ENCODE measurements at places on chromosomes 6 and 20.

GRCh38 chr20:37757550-37757949, 63.7 kb downstream of the CTNNBL1 start:
- no peak for DNase-seq

GRCh38 chr20:37346535-37347346, 801 bp downstream of the SRC start:
- no peak for DNase-seq

DNA sequence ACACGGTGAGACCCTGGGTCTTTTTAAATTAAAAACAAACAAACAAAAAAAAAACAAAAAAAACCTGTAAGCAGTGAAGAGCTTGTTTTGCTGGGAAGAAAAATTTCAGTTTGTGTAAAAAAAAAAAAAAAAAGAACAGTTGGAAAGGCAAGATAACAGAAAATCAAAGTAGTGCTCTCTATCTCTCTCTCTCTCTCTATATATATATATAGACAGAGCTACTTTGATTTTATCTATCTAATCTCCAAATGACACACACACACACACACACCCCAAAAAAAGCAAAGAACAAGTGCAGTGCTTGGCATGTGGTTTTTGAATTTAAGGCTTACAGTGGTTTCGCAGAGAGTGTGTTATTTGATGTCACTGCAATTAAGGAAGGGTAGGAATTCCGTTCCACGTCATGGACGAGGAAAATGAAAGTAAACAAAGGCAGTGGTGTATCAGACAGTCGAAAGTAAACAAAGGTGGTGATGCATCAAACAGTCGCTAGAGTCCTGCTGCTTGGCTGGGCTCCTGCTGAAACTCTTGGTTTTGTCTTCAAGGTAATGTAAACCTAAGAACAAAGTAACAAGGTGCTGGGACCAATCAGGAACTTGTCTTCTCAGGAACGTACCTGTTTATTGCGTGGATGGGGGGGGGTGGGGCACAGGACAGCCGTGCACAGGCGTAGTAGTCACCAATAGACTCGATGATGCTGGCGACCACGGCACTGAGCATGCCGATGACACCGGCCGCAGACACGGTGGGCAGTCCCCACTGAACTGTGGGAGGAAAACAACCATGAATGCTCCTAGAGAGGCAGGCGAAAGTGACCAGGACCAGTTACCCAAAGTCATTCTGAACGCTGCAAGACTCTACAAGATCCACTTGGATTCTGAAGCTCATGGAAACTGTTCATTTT, 131.8 kb downstream of the SLC23A2 start:
- DNase-seq: no peak

DNA sequence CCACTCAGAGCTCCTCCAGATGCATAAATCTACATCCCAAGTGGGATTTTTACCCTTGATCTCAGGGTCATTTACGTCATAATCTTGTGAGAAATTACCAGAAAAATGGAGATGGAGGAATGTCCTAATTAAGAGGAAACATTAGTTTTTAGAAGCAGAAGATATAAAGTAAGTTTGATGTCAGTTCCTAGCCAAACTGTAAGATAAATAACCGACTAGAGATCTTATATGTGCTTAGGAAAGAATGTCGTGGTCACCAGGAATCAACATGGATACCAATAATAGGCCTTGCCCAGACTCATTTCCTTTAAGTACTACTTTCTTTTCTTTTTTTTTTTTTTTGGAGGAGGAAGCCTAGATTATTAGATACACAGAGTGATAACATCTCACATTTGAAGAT, 186.9 kb downstream of the UTRN start:
- no peak for DNase-seq

- DNase-seq: no peak
Measured at GRCh38 chr6:34688956-34689355, 7.6 kb downstream of the ILRUN start.

GRCh38 chr6:54291738-54292137, 16.5 kb upstream of the TINAG start:
- DNase-seq: no peak

DNA sequence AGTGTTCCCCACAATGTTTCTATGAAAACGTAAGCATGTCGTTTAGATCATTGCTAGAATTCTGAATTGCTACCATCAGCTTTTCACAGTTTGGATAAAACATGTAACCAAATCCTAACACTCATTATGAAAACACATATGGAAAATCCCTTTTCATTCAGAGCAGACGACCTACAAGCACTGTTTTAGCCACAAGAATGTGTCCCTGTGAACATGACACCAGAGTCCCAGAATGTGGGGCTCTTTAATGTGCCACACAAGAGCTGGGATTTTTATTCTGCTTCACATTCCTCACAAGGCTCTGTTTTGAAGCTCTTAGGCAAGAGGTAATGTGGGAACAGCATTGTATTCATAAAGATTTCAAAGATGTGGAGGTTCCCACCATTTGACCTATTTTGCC, 141.1 kb upstream of the CITED2 start:
- no peak for DNase-seq

GRCh38 chr6:144785056-144785455, 499.9 kb downstream of the UTRN start:
- no peak for DNase-seq

DNA sequence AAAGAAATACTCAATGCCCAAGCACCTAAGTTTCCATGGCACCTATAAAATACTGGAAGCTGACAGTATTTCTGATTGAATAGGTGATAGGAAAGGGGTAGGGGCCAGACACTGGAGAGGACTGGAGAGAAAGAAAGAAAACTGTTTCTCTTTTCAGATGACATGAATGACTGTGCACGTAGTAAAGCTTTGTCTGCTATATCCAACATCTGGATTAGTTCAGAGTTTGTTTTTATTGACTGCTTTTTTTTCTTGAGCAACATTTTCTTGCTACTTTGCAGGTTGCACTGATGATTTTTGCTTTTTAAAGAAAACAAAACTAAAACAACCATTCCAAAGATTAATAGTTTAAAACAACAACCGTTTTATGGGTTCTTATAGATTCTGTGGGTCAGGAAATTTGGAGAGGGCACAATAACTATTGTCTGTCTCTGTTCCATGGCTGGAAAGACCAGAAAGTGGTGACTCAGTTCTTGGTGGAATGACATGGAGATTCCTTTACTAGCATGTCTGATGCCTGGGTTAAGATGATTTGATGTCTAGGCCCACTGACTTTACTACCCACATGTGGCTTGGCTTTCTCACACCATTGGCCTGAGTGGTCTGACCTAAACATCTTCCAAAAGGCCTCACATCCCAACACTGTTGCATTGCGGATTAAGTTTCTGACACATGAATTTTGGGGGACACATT, 12.2 kb upstream of the LRP11 start:
- DNase-seq: no peak

- no peak for DNase-seq
Measured at GRCh38 chr6:156946370-156946936, 169.3 kb downstream of the ARID1B start.

GRCh38 chr6:11902527-11902926, 109.6 kb upstream of the HIVEP1 start:
- no peak for DNase-seq

DNA sequence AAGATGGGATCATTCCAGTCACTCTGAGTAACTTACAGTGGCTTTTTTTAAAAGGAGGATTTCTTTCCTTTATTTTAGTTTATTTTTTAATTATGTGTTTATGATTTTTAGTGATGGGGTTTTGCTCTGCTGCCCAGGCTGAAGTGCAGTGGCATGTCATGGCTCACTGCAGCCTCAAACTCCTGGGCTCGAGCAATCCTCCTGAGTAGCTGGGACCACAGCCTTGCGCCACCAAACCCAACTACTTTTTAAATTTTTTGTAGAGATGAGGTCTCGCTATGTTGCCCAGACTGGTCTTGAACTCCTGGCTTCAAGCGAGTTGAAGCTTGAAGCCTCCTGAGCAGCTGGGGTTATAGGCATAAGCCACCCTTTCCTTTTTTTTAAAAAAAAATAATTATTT, 31.8 kb upstream of the PHACTR3 start:
- no peak for DNase-seq

DNA sequence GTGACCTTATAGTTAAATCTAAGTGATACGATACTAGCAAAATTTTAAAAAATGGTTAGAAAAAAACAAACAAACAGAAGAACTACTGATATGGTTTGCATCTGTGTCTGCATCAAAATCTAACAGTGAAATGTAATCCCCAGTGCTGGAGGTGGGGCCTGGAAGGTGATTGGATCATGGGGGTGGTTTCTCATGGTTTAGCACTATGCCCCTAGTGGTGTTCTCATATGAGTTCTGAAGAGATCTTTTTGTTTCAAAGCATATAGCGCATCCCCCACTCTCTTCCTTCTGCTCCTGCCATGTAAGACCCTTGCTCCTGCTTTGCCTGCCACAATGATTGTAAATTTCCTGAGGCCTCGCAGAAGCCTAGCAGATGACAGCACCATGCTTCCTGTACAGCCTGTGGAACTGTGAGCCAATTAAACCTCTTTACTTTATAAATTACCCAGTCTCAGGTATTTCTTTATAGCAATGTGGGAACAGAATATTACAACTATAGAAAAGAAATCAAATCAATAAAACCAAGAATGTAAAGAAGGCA, 5.4 kb downstream of the FBXL4 start:
- DNase-seq: no peak

DNA sequence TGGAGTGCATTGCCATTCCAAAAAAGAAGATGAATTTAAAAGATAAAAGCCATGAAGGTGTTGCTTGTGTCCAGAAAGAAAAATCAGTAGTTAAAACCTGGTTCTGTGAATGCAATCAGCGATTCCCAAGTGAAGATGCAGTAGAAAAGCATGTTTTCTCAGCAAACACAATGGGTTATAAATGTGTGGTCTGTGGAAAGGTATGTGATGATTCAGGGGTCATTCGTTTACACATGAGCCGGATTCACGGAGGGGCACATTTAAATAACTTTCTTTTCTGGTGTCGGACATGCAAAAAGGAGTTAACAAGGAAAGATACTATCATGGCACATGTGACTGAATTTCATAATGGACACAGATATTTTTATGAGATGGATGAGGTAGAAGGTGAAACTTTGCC, 24.7 kb upstream of the BAG2 start:
- DNase-seq: no peak

DNA sequence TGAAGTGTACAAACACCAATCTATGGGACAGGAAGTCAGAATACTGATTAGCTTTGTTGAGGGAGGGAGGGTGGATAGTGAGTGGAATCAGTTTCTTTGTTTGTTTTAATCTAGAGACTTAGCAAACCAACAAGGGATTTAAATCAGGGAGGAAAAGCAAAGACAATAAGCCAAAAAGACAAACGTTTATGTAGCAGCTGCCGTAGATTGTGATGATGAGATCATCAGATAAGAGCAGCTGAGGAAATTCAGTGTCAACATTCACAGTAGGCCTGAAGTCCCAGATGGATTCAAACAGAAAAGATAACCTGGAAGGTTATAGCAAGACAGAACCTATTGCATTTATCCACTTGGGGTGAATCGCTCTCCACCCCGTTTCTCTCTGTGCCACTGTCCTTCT, 104.9 kb upstream of the SYNDIG1 start:
- DNase-seq: no peak

DNA sequence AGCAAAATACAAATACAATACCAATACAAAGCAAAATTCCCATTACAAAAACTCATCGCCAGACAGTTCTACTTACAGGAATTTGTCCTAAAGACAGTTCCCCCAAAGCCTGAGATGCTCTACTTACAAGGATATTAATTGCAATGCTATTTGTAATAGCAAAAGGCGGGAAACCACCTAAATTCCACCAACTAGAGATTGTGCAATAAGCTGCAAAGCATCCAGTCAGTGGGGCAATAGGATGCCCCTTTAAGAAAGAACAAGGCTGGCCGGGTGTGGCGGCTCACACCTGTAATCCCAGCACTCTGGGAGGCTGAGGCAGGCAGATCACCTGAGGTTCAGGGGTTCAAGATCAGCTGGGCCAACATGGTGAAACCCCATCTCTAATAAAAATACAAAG, 39.1 kb downstream of the FAM209B start:
- DNase-seq: no peak

DNA sequence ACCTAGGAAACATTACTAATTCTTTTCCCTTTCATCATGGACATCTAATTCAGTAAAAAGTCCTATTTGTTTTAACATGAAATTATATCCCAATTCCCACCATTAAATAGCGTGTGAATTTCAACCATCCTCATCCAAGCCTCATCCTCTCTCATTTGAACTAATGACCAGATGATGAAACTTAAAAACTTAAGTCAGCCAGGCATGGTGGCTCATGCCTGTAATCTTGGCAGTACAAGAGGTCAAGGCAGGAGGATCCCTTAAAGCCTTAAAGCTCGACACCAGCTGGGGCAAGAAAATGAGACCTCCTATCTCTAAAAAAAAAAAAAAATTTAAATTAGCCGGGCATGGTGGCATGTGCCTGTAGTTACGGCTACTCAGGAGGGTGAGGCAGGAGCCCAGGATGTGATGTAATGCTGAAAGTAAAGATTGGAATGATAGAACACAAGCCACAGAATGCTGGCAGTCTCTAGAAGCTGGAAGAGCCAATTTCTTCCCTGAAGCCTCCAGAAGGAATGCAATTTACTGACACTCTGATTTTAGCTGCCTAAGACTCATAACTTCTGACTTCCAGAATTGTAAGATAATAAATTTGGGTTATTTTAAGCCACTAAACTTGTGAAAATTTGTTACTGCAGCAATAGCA, 27.1 kb upstream of the HAO1 start:
- no peak for DNase-seq

DNA sequence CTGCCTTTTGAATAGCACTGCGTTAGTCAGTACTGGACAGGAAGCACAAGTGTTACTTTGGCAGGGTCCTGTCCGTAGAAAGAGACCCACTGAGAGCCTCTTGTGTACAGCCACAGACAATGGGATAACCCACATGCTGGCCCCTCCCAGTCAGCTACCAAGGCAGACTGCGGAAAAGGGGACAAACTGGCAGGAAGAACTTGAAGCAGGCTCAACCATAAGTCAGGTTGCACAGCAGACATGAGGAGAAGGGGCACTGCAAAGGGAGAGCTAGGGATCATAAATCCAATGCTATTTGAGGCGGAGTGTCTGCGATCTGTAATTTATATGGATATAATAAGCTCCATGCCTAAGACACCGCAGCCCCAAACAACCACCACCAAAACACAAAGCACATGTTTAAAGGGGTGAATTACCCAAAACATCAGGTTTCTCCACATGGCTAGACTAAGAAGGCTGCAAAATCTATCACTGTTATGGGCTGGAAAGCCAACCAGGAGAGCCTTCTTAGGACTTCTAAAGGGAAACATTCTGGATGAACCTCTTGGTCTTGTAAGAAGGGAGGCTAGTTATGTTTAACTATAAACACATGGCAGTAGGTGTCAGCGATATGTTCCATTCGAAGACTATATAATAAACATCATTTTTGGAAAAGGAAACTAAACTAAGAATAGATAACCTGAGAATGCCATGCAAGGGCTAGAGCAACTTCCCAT, 141.7 kb downstream of the BACH2 start:
- DNase-seq: no peak
